A549 treated with DMSO at 1 μM for 4 hours (cell line): ENCODE measurements at places on chromosomes 4 and X. TPM values are rescaled to one million over a fixed set of nuclear protein-coding genes. Genes with fewer than 3 reads are reported as not detected.

The GUCY1B1 gene
- 0.17 to 0.38 TPM (median 0.26 TPM) in 5 replicates for total RNA-seq

The SPARCL1 gene
- total RNA-seq: not detected in 5 replicates

The PRRG3 gene
- not detected in 5 replicates for total RNA-seq

The GATA1 gene
- not detected in 5 replicates for total RNA-seq

The HTT gene
- total RNA-seq: 11.3 to 16.9 TPM (median 14.3 TPM) in 5 replicates

The PDZD4 gene
- 3.2 to 4.1 TPM (median 3.4 TPM) in 5 replicates for total RNA-seq

The MAP3K15 gene
- total RNA-seq: 1.5 to 2.4 TPM (median 2.0 TPM) in 5 replicates

The FAM53A gene
- 0.24 to 0.99 TPM (median 0.75 TPM) in 5 replicates for total RNA-seq

The AFM gene
- total RNA-seq: not detected in 5 replicates
